GF-D8 (cell line): ENCODE measurements at places on chromosomes 7 and 10.

DNA sequence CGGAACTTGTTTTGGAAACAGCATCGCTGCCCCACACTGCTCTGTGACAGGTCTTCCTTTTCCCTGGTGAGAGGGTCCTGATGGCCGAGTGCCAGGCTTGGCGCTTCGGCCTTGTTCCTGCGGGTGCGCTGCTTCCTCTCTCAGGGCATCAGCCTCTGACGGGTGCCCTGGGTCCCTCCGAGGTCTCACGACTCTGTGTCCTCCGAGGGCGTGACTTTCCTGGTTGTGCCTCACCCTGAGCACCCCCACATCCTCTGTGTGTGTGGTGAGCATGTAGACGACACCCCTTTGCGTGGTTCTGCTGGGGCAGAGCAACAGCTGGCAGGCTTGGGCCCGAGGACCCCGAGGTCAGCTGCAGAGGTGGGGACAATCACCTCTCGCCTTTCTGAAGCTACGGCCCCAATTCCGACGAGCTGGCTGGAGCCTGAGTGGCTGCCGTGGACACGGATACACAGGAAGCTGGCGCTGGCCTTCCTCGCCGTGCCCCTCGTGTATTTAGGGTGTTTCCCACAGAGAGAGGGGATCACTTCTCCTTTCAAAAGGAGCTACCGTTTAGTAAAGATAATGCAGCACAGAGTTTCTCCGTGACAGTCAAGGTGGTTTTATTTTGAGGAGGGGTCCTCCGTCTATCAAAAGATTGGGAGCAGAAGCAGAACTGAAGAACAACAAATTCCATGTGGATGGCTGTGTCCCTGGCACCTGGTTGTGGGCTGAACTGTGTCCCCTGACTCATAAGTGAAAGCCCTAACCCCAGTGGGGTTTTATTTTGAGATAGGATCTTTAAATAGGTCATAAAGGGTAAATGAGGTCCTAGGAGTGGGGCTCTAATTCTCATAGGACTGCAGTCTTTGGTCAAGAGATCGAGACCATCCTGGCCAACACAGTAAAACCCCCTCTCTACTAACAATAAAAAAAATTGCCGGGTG is 36.2 kb upstream of the PITRM1 start:
- DNase-seq = no peak

DNA sequence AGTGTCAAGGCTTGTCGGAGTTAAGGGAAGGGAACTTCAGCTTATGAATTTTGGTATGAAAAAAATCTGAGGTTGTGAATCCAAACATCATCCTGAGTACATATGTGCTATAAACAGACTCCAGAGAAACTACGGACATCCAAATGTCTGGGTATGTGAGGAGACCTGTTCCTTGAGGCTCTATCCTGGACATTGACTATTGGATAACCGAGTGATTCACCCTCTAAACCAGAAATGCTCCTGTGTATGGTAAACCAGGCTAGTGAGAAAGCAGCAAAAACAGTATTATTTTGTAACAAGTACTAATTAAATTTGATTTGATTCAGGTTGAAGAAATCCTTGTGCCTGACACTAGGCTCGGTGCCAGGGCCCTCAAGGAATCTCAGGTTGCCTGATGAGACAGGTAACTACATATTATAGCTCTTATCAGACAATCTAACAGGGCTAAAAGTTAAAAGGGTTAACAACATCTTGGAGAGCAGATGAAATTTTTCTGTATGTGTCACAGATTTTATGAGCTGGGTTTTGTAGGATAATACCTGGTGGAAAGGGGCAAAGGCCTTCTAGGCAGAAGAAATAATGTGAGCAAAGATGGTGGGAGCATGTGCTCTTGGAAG is 10.4 kb upstream of the STOX1 start:
- no peak for DNase-seq

DNA sequence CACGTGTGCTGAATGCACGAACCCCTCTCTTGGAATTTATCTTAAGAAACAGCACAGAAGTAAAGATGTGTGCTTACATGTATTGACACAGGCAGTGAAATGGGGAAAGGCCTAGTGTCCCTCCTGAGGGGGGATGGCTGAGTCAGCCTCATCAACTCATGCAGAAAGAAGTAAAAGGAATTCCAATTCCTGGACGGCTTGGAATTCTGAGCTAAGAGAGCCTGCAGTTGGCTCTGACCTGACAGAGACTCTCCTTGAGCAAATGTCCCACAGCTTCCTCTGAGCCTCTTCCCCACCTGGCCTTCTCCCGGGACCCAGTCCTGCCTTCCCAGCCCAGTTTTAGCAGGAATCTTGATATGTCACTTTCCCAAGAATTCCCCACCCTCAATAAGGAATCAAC is 542.4 kb upstream of the ADARB2 start:
- no peak for DNase-seq

GRCh38 chr7:110590415-110590814 is 500.5 kb upstream of the LRRN3 start:
- DNase-seq = no peak

- DNase-seq = no peak
Measured at GRCh38 chr10:131833013-131833412, 67.8 kb upstream of the PPP2R2D start.

DNA sequence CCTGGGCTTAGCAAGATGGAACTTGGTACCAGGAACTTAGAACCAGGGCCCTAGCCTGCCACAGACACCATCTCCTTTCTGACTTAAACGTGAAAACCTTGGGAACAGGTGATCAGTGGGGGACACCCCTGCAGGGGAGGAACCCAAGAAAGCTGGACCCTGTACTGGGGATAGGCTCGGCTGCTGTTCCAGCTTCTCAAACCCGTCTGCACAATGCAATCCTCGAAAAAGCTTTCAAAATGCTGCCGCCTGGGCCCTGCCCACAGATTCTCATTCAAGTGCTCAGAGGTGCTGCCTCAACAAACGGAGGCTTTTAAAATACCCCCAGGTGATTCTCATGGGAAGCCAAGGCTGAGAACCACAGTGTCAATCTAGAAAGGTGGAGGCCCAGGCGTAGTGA is 169.7 kb downstream of the ARHGAP21 start:
- DNase-seq = no peak

- DNase-seq = peak; percentile 73
Measured at GRCh38 chr7:55546814-55547213, 25.5 kb downstream of the VOPP1 start.

GRCh38 chr7:116340201-116340847 is 130.0 kb downstream of the TES start:
- no peak for DNase-seq

- no peak for DNase-seq
Measured at GRCh38 chr7:128804484-128804883, 12.7 kb downstream of the CCDC136 start.

DNA sequence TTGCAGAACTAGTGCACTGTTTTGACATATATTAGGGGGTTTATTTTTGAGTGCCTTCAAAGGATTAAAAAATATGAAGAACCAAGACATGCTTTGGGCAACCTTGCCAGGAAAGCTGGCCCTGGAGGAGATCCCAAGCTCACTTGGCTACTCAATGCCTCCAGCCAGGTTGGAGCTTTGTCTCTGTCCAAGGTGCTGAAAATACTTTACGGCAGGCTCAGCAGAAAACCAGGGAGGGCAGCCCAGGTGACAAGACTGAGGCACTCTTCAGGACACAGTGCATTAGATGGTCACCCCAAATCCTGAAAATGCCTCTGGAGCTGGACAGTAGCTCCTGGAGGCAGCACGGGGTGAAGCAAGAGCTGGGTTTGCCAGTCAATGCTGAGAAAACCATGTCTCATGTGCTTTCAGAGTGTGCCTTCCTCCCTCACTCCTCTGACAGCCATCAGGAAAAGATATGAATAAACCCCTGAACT is 5.8 kb upstream of the KCNH2 start:
- DNase-seq = no peak

GRCh38 chr7:94481279-94481678 is 28.3 kb upstream of the CASD1 start:
- no peak for DNase-seq

GRCh38 chr7:121945480-121946236 is 72.7 kb downstream of the PTPRZ1 start:
- no peak for DNase-seq

GRCh38 chr7:50359258-50359994 is 54.9 kb downstream of the IKZF1 start:
- no peak for DNase-seq
